Umbilical cord (tissue), 2 donors: ENCODE measurements at places on chromosomes 3 and 15.

GRCh38 chr15:98221577-98221976, 261.1 kb downstream of the ARRDC4 start:
- no peak for DNase-seq

DNA sequence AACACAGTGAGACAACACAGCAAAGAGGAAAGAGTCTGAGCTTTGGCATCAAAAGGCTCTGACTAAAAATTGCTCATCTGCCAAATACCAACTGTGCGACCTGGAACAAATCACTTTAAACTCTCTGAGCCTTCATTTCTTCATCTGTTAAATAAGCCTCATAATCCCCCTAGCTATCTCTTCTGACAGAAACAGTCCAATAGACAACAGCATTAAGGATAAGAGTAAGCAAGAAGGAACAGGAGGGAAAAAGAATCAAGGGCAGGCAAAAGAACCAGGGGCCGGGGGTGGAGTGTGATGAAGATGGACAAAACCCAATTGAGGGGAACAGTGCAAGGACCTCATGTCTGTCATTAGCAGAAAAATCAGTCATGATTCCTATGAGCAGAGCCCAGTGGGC, 79.4 kb upstream of the SETMAR start:
- peak; percentile 80 for DNase-seq

- DNase-seq = no peak
Measured at GRCh38 chr15:52309154-52309548, 13.5 kb upstream of the MYO5C start.

DNA sequence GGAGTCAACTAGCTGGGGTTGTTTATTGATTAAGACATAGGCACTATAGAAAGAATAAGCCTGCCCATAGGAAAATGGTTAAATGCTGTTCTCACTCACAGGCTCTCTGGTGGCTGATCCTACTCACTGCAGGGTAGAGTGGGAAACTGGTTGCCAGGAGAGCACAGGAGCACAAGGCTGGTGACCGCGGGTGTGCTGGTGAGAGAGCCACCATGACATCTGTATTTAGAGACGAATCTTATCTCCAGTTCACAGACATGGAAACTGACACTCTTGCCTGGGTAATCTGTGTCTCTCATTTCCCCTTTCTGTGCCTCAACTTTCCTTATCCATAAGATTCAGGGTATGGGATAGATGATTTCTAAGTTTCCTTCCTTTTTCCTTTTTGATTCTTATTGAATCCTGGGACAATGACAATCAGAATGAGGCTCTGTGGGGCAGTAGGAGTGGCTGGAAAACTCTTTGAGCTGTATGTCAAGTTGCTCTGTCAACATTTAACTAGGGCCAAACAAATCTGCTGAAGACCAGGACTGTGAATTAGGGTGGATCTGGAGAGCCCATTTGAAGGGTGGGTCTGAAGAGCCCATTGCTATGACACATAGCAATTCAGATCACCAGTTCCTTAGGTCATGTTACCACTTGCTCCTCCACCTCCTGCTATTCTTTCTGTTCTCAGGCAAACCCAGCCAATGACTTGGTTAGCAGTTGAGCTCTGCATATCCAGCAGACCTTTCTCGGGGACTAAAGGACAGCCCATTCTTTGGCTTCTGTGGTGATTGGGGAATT, 286.1 kb upstream of the TBL1XR1 start:
- no peak for DNase-seq

DNA sequence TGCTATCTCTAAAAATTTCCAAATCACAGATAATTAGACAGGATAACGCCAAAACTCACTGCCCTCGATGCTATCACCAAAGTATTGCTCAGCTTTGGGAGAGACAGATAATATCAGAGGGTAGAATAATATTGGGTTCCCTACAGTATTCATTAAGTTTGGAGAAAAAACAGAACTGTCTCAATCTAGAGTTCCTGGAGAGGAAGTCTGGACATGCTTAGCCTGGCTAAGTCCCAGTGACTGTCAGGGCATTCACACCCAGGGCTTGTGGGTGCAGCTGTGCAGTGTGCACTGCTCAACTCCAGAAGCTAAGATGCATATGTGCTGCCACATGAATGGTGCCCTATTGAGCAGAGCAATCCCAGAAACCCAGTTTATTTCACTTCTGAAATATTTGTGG, 459.6 kb upstream of the DPH6 start:
- DNase-seq = no peak

DNA sequence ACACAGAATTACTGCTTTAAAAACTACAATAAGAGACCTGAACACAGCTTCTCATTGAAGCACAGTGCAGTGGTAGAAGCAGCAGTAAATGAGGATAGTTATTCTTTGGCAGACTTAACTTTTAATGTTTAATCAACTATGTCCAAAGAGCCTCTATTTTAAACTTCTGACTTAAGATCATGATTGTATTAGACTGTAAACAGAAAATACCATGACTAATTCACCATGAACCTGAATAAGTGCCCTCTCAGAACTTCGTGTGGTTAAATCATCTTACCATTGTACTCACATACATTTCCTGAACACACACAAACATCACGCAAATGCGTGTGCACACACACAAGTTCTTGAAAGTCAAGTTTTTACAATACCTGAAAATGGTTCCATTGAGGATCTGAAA, 13.9 kb downstream of the CEP152 start:
- no peak for DNase-seq

DNA sequence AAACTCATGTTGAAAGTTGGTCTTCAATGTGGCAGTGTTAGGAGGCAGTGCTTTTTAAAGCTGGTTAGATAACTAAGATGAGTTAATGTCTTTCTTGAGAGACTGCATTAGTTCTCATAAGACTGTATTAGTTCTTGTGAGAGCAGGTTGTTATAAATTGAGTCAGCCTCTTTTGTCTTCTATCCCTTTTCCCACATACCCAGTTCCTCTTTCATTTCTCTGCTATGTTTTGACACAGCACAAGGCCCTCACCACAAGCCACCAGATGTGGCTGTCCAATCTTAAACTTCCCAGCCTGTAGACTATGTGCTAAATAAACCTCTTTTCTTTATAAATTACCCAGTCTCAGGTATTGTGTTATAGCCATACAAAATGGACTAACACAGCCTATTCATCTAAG, 94.6 kb upstream of the SNTN start:
- DNase-seq = no peak

DNA sequence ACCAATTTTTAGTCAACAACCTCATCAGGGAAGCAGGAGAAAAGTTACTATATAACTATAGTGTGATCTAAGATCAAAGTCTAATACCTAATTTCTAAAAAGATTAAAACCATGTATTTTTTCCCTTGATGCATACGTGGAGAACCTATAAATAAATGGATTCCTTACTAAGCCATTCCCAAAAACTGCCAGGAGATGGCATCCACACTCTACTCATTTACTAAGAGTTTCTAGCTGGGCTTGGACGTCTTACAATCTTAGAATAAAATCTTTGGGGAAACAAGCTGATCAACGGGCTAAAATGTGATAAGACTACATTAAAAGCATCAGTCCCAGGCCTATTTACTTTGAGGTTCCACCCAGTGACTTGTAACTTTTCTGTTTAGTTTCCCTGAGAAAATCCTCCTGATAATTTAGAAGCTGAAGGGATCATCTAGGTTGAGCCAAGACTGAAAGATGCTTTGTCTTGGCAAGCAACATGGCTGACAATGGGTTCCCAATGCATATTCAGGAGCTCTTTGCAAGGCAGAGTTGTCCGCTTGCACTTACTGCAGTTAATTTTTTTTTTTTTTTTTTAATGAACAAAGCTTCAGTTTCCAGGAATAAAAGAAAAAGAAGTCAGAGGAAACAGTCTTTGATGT, 85.5 kb upstream of the FGF12 start:
- DNase-seq = peak; percentile 72

DNA sequence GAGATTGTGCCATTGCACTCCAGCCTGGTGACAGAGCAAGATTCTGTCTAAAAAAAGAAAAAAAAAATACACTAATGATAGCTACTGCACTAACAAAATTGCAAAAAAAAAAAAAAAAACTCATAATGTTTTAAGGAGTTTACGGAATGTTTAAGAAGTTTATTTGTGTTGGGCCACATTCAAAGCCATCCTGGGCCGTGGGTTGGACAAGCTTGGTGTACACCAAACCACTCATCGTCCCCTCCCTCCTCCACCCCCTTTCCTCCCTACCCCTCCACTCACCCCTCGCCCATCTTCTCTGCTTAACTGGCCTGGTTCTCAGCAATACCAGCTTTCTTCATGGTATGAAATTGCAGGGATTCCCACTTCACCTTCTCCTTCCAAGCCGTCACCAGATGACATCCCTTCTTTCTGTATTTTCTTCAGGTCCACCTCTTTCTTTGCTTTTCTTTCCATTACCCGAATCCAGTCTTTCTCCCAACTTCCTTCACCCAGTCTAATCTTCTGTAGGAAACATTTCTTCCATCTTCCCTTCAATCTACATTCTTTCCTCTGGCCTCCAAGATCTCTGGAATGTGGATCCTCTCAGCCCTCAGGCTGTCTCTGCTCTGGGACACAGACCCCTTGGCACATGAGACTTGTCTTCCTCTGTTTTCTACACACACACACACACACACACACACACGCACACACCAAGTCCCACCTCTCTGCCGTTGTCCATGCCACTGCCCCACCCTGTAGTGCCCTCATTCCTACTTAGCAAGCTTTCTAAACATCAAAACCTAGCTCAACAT, 3.5 kb upstream of the MESP1 start:
- no peak for DNase-seq

DNA sequence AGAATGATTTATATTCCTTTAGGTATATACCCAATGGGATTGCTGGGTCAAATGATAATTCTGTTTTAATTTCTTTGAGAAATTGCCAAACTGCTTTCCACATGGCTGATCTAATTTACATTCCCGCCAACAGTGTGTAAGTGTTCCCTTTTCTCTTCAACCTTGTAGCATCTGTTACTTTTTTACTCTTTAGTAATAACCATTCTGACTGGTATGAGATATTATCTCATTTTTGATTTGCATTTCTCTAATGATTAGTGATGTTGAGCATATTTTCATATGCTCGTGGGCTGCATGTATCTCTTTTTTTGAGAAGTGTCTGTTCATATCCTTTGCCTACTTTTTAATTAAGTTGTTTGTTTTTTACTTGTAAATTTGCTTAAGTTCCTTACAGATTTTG, 1264.2 kb downstream of the OTOL1 start:
- DNase-seq = no peak

- DNase-seq = no peak
Measured at GRCh38 chr3:129317848-129318247, 39.2 kb downstream of the HMCES start.

- DNase-seq = no peak
Measured at GRCh38 chr3:141380987-141381386, 12.7 kb downstream of the ZBTB38 start.

- no peak for DNase-seq
Measured at GRCh38 chr15:68880382-68880781, 49.9 kb upstream of the SPESP1 start.

GRCh38 chr15:60889491-60889890, 339.6 kb downstream of the RORA start:
- no peak for DNase-seq

GRCh38 chr3:48034000-48034516, 17.8 kb upstream of the MAP4 start:
- DNase-seq = peak; percentile 24

GRCh38 chr3:133136114-133137041, 98.2 kb downstream of the TMEM108 start:
- no peak for DNase-seq

GRCh38 chr3:159770998-159771397, 217.6 kb upstream of the IL12A start:
- DNase-seq = no peak

- no peak for DNase-seq
Measured at GRCh38 chr3:134608771-134609435, 41.9 kb downstream of the KY start.

DNA sequence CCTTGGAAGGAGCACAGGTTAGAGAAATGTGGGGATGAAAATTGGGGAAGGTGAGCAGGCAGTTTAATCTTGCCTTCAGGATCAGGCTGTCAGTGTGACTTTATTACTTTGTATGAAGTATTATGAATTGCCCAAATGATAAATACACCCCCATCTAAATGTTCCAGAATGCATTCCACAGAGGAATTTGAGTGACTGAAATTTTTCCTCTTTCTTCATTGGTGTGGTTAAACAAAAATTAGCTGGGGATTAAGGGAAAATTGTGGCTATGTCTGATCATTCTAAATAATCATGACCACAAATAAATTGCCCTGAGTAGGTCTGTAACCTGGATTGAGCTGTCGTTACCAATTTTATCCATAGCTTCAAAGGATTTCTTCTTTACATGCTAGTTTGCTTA, 33.5 kb downstream of the FAM98B start:
- DNase-seq = no peak

GRCh38 chr3:129690963-129691362, 84.5 kb upstream of the PLXND1 start:
- DNase-seq = no peak

DNA sequence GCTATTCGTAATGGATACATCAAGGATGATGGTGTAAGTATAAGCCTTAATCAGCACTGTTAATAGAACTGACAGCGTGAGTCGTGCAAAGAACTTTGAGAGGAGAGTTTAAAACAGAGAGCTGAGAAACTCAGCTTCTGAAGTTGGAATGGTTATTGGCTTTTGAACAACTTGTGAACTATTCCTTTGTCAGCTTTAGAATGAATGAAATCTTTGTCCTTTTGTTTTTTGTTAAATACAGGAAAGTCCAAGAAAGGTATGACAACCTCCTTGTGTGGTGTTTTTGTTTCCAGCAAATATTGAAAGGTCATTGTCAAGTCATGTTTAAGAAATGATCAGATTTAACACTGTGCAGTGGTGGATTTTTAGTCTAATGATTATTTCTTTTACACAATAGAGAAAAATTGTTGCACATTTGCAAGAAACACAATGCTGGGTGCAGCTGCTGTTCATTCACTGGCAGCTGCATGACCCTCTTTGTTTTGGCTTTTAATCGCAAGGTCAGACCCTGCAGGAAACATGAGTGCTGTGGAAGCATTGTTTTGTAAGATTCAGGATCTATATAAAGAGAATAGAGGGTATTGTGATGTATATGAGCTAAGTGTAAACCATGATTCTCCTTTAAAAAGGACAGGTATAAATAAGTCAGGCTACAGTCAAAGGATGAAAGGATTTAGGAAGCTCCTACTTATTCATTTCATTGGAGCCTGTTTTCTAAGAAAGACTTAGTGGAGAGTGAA, 21.7 kb upstream of the ABHD10 start:
- DNase-seq = no peak

GRCh38 chr3:105397974-105398373, 31.3 kb downstream of the ALCAM start:
- DNase-seq = no peak

DNA sequence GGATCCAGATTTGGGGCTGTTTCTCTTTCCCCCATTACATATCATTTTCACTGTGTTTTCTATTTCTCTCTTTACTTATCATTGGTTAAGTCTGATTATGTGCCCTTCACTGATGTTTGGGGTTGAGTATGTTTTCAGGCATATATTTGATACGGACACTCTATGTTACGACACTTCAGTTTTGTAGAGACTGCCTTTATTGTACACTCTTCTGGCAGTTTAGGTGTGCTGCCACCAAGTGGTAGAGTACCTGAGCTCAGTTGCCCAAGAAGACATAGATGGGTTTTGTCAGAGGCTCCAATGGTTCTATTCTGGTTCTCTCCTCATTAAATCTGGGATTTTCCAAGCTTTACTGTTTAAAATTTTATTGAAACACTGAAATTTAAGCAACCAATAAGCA, 255.0 kb upstream of the ROPN1 start:
- DNase-seq = no peak

- DNase-seq = peak; percentile 64
Measured at GRCh38 chr15:70853973-70854665, at the start of gene LARP6. Gene LARP6 (minus strand): TSS chr15:70854157. CDS start chr15:70854088, 69 bp downstream.
